NCI-H1105 treated with DMSO at 0.1 percent for 48 hours (cell line): ENCODE measurements at places on chromosomes 5 and 9.

DNA sequence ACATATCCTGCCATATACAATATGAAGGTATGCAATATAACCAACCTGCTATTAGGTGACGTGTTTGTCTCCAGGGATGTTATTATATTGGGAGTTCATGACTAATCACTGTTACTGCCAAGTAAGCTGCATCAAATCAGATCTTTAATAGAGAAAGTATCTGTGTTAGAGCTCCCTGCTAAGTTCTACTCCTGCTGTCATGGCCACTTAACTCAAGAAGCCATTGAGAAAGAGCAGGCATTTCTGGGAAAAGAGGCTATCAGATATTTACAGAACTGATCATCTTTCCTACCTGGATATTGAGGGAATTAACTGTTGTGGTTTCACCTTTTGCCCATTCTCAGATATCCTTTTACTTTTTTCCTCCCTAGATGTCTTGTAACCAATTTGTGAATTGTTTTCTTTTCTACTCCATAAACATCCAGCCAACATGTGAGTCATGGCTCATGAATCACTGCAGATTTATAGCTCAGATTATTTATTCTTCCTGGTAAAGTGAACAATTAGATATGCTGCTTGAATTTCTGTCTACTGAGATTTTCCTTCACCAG is 634.8 kb upstream of the FAM174A start:
- no peak for DNase-seq

GRCh38 chr5:91070761-91071550 is 312.2 kb downstream of the ARRDC3 start:
- DNase-seq, result no peak

GRCh38 chr5:122874179-122874875 is 28.9 kb downstream of the SNX24 start:
- DNase-seq, result no peak

GRCh38 chr5:149475777-149476176 is 75.5 kb downstream of the CSNK1A1 start:
- no peak for DNase-seq

DNA sequence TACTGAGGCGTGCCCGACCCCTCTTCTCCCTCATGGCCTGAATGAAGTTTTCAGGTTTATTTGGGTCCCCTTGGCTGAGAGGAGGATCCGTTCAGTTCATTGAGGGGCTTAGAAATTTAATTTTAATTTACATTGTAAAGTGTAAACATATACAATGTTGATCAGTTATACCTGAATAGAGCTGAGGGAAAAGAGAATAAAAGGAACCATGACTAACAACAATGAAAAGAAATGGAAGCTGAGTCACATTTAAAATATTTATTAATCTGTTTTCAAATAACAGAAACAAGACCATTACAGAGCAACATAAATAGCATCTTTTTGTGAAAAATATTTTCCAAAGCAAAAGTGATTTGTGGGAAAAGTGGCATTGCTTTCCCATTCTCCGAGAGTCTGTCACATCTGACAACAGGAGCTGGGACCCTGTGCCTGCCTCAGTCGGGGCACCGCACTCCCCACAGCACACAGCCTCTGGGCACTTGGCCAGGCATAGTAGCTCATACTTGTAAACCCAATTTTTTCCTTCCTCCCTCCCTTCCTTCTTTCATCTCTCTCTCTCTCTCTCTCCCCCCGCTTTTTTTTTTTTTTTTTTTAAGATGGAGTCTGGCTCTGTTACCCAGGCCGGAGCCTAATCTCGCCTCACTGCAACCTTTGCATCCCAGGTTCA is 28.7 kb downstream of the PROP1 start:
- DNase-seq, result no peak

- DNase-seq, result no peak
Observed at GRCh38 chr9:108688676-108689075, 167.1 kb downstream of the ACTL7B start.

GRCh38 chr5:88792144-88792840 is 90.7 kb downstream of the MEF2C start:
- no peak for DNase-seq

DNA sequence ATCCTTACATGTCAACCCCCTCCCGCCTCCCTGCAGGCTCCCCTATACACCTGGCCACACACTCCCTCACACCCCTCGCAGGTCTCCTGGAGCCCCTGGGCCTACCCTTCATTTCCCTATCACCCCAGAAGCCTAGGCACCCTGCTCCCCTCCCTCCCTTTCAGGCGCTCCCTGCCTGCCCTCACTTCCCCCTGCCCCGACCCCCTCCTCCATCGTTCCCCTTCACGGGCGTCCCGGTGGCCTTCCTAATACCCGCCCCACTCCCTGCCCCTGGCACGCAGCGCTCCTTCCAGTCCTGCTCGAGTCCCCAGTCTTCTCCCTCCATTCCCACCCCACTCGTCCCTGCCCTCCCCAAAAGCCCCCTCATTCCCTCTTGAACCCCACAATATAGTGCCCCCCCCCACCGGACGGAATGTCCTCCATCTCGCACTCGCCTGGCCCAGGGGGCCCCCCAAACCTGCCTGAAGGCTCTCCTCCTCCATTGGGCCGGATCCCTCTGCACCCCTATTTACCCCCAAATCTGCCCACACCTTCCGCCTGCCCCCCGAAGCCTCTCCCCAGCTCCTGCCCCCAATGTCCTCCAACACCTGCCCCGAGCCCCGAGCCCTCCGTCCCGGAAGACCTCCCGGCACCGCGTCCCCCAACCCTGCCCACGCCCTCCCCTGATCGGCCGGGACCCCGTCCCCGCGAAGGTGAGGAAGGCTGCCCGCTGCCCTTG is 746 bp downstream of the STRBP start:
- no peak for DNase-seq

DNA sequence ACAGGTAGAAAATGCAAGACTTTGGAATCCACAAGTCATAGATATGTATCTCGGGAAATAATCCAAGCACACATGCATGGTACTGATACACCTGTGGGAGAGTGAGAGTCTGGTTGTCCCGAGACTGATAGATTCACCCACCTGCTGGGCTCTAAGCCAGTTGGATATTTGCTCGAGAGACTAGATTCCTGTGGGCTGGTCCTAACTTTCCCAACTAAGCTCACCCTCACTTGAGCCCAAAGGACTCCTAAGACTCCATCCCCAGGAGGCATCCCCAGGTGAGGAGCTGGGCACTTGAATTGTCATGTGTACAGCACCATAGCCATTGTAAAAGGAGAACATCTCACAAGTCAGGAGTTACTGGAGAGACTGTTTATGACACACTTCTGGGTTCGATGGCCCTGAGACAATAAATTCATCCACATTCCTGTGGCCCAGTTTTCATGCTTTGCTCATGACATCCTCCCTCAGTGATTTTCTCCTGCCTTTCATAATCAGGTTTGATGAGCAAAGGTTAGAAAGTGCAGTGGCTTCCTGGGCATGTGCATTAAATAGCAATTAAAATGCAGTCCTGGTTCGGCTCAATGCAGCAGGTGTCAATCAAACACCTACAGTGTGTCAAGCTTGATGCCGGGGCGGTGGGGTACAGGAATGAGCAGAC is 18.1 kb downstream of the SLC1A1 start:
- DNase-seq, result no peak

DNA sequence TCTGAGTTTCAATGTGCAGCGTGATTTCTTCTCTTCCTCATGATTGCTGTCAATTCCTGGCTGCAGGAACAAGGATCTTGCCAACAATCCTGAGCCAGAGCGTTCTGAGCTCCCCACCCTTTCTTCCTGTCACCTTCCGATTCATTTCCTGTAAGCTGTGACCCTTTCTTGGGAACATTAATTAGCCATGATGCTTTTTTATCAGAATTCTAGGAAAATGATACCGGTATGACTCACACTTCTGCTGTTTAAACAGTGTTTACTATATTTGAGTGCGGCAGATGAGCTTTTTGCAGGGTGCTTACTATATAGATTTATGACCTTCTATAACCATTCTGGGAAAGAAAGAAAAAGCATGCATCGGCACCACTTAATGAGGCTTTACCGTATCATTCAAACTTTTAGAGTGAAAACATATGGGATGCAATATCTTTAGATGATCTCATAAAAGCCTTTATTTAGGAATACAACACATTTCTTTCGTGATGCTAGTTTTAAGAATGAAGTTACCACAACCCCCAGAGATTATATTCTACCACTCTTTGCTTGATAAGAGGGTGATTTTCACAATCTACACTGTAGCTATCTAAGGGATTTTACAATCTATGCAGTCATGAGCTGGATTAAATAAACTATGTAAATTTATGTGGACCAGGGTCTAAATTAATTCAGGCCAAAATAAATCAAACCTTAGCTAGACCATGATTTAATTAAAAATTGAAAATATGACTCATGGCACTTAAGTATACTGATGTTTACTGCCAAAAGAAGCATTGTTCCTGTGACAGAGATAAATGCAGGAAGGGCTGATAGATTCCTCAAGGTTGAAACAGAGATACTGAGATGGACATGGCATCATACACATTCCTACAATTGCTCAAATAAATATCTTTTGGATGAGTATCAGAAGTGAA is 38.0 kb upstream of the OSMR start:
- no peak for DNase-seq

- DNase-seq, result no peak
Observed at GRCh38 chr9:124381170-124381945, 33.9 kb downstream of the PSMB7 start.

DNA sequence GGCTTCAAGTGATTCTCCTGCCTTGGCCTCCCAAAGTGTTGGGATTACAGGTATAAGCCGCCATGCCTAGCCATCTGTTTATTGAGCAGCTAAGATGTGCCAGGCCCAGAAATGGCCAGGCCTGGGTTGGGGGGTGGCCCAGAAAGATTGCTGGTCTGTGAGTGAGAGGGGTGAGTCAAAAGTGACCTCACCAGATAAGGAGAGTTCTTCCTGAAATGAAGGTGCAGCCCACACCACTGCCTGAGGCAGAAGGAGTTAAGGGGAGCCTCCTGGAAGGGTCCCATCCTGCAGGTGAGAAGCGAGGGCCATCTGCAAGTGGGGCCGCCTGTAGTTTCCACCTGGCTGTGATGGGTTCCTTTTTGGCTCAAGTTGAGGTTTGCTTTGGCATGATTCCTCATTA is 96.9 kb upstream of the KLF4 start:
- no peak for DNase-seq

GRCh38 chr9:112050544-112051475 is 124.3 kb downstream of the SUSD1 start:
- DNase-seq, result no peak

- no peak for DNase-seq
Observed at GRCh38 chr5:109905906-109906305, 216.2 kb downstream of the MAN2A1 start.

DNA sequence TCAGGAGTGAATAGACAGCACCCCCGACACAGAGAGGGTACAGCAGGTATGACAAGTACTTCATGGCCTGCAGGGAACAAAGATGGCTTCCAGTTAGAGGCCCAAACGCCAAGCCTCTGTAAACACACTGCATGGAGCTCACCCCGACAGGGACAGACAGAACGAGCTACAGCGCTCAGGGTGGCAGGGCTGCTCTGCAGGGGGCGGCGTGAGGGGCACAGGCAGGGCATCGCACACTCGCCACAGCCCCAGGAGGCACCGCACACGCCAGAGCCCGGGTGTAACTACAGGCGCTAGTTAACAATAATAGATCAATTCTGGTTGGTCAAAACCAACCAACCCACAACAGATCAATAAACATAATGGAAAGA is 21.1 kb downstream of the CLPTM1L start:
- no peak for DNase-seq

DNA sequence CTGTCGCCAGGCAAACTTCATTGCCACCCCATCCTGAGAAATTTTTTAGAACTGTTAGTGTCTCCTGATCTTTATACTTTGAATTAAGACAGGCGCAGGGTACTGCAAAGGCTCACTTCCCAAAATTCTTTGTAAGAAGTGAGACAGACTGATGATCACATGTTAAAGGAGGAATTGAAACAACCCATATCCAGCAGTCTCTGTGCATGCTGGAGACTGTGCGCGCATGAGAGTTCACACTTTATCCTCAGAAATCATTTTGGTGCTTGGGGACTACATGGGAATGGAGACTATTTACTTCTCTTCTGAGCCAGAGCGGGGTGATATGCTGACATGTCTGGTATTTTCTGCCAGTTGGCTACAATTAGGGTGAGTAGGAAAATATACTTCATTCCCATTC is 91.2 kb downstream of the ZNF474 start:
- no peak for DNase-seq

DNA sequence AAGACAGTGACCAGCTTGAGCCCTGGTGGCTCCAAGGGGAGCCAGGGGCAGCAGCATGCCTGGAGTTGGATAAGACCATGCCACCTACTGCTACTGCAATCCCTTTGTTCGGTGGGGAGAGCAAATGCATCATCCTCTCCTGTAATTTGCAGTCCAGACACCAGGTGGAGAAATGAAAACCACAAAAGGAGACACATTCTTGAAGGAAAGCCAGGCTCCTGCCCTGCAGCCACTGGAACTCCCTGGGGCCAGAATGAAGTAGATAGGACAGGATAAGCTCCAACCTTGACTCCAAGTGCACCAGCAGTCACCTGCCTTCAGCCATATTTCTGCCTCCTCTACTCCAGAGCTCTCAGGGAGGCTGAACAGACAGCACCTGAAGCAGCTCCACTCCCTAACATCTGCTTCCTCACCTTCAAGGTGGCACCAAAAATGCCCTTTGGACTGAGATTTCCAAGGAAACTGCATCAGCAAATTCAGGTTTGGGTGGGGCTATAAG is 65.1 kb upstream of the IQGAP2 start:
- DNase-seq, result peak; percentile 8

GRCh38 chr9:108476574-108476973 is 379.2 kb downstream of the ACTL7B start:
- DNase-seq, result no peak

DNA sequence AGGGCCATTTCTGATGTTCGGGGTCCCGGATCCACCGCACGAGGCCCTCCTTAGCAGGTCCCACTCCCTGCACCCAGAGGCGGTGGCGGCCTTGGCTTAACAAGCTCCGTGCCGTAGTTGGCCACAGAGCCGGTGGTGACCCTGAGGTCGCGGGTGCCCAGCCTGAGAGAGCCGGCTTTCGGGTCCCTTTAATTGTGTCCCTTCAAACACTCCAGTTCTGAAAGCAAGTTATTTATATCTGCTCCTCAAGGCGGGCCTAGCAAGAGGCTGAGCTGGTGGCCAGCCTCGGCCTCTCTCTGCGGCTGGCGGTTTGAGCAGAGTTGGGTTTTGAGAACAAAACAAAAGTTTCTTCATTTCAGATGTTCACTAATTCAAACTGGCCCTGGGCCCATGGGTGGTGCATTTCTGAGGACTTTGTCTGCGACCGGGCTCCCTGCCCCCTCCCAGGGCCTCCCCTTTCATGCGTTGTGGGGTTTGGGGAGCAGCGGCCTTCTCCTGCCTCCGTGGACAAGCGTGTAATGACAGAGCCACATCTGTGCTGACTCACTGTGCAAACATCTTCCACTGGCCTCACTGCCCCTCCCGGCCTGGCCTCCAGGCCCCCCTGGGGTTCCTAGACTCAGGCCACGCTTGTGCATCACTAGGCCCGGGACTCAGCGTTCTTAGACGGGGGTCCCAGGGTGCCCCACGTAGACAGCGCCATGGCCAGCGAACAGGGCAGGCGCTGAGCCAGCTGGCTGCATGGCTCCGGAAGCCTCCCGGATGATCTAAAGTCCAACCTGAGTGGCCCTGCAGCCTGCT is 49.4 kb upstream of the COL5A1 start:
- DNase-seq, result no peak
